Stimulated activated CD4-positive, alpha-beta T cell treated with anti-CD3 and anti-CD28 coated beads, Interleukin-1b, Interleukin-23, amount 100 ng/mL, for 1 hour (primary cell): ENCODE measurements at places on chromosomes 16 and 17.

DNA sequence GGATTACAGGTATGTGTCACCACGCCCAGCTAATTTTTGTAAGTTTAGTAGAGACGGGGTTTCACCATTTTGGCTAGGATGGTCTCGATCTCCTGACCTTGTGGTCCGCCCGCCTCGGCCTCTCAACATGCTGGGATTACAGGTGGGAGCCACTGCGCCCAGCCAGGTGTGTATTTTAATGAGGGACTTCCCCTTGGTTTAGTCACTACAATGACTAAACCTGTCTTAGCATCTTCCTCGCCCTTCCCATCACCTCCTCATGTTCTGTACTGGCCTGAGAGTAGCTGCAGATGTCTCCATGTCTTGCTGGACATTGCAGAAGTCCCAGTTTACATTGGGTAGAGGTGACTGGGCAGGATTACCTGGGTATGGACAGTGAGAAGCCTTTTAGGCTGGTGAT lies 9.6 kb downstream of the SLC7A6 start:
- no peak for DNase-seq

DNA sequence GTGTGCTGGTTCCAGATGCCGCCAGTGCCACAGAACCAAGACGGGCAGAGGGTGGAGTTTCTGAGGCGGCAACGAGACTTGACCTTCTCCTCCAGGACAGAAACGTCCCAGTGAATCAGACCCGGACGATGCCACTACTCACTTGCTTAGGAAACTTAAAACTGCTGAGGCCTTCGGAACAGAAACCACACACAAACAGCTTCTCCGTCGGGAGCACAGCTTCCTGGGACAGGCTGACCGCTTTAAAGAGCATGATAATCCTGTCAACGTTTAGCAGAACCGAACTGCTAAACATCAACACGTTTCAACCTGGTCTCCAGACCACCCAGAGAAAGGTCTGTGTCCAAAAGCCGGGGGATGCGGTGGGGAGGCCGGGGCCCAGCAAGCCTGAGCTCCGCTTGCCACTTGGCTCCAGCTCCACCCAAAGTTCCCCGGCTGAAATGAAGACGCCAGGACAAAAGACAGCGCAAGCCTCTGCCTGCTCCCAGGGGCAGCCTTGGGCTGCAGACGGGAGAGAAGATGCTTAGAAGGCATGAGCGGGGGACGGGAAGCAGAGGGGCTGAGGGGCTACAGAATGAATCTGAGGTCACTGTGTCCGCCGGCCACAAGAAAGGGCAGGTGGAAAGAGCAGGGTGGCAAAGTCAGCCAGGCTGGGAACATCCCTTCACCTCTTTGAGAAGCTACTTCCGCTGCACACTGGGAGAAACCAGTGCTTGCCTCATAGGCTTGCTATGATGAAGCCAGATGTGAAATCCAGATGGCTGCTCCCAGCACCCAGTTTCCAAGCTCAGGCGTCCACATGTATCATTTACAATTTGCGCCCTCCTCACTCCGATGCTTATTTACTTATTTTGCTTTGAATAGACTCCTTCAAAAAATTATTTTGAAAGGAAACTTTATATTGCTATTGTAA lies 69.0 kb downstream of the MRM3 start:
- no peak for DNase-seq

- DNase-seq, result no peak
Observed at GRCh38 chr17:67974185-67974584, 22.1 kb downstream of the C17orf58 start.

- DNase-seq, result no peak
Observed at GRCh38 chr16:67241008-67241900, 6.0 kb downstream of the FHOD1 start.

DNA sequence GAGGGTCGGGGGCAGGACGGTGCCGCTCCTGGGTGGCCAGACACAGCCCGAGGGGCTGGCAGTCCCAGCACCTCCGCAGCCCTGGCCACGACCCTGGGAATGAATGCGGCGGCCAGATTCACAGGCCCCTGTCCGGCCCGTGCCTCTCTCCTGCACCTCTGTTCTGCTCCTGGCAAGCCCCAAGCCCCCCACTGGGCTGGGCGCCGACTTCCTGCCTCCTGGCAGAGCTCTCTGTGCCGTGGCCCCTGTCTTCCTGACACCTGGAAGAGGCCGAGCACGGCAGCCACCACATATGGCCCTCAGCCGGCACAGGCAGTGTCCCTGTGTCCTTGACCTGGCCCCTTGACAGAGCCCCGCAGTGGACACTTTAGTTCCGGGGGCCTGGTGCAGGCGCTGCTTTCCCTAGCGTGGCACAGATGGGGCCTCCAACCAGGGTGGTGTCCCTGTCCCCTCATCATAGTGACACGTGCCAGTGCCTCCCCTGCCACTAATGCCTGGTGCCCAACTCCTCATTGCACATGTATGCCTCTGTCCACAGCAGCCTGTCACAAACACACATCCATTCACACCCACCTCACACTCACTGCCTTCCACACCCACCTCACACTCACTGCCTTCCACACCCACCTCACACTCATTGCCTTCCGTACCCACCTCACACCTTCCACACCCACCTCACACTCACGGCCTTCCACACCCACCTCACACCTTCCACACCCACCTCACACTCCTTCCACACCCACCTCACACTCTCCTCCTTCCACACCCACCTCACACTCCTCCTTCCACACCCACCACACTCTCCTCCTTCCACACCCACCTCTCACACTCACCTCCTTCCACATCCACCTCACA lies 110.6 kb upstream of the PLCG2 start:
- no peak for DNase-seq

DNA sequence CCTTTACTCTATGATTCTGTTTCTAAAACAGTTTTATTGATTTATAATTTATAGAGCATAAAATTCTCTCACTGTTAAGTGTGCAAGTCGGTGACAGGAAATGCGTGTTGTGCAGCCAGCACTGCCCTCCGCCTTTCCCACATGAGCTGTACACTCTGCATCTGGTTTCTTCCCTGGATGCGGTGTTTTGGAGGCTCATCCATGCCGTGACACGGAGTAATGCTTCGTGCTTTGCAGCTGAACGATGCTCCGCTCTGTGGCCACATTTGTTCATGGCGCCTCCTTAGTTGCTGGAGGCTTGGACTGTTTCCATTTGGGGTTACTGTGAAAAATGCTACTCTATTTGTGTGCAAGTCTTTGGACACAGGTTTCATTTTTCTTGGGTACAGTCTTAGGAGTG lies 7.2 kb upstream of the IGFALS start:
- DNase-seq, result no peak

DNA sequence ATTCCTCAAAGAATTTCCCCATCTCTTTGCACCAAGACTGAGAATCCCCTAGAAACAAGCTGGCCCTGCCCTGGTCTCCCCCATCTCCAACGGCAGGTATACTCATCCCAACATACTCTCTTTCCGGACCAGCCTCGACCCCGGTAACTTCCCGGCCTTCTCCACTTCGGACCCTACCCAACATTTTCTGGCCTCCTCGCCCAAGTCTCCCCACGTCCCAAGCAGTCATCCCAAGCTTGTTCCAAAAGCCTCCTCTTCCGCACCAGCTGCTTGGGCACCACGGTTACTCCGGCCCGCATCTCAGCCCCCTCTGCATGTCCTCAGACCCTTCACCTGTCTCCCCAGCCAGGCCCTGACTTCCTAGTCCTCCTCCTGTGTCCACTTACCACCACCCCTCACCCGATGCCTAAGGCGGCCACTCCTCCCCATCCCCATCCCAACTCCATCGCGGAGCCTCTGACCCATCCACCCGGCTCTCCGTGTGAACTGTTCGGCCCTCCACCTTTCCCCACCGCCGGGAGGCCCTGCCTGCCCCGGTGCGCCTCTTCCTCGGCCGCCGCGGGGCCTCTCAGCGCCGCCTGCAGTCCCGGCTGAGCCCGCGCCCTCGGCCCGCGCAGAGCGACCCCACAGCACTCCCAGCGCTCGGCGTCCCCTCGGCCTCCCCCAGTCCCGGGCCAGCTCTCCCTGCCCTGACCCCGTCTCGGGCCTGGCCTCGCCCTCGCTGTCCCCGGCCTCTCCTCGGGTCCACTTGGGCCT lies 994 bp downstream of the PITPNA start:
- DNase-seq, result no peak

- DNase-seq, result no peak
Observed at GRCh38 chr17:7440834-7441195, 1.5 kb downstream of the FGF11 start.
